PC-9 (cell line): ENCODE measurements at places on chromosomes 4 and X. TPM values are rescaled to one million over a fixed set of nuclear protein-coding genes. Genes with fewer than 3 reads are reported as not detected.

DNA sequence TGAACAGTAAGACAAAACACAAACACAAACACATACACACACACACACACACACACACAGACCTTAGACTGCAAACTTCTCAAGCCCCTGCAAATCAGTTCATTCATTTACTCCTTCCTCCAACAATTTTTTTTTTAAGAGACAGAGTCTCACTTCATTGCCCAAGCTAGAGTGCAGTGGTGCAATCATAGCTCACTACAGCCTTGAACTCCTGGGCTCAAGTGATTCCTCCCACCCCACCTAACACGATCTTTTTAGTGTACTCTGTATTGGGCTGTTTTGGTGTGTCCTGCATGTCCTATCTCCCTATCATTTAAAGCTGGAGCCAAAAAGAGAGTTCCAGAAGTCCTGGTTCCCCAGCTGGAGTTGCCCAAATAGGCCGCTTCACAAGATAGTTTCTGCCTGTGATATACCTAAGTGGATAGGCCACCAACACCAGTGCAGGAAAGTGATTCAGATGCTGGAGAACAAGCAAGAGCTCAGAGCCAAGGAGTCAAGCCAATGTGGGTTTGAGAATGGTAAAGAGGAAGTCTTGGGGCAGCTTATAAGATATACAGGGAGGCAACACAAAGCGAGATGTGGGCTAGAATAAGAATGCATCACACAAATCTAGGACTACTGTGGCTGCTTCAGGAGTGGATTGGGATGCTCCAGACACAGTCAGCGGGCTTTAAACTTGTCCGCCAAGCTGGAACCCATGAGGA, 85.4 kb upstream of the RAPGEF2 start:
- H3K4me1 ChIP-seq = peaks cover 4% of the 10 kb centered on the region
- no peak for DNase-seq
- no peak overlapping the region for H3K4me3 ChIP-seq
- no peak overlapping the region for H3K27ac ChIP-seq

Gene USP17L13
- not detected in 2 replicates for total RNA-seq

Gene NFKB1
- total RNA-seq = 11.6 and 16.8 TPM in 2 replicates

Gene HSFX1
- 2.4 and 3.0 TPM in 2 replicates for total RNA-seq

Gene PPEF2
- not detected in 2 replicates for total RNA-seq

Gene RPL9
- total RNA-seq = 792 and 1,023 TPM in 2 replicates

Gene CLCN5
- total RNA-seq = 0.94 and 1.4 TPM in 2 replicates

- no peaks in the 10 kb centered on the region for H3K4me1 ChIP-seq
- H3K4me3 ChIP-seq = no peak overlapping the region
- no peaks in the 10 kb centered on the region for H3K27me3 ChIP-seq
- H3K27ac ChIP-seq = no peak overlapping the region
- no peaks in the 10 kb centered on the region for H3K36me3 ChIP-seq
Observed at GRCh38 chrX:36214924-36215323, 295.4 kb downstream of the CFAP47 start.

Gene IL1RAPL1
- 0.26 TPM in 1 of 2 replicates, not detected in the other for total RNA-seq

Gene GAGE12H
- not detected in 2 replicates for total RNA-seq

DNA sequence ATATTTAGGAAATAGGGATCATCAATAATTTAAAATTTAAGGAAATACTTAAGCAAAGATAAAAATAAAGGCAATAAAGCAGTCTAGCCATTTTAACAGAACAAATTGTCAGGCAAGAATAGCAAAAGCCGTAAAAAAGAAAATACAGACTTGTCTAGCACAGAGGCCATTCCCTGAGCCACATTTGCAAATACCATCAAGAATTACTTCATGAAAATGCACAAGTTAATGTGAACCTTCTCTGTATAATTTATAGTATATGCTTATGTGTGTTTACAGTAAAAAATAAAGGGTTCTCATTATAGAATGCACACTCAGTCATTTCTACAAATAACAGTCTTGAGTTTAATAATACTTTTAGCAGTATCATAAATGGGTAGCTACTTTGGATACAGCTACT, 505.9 kb upstream of the CPEB2 start:
- H3K4me3 ChIP-seq = no peak overlapping the region
- no peaks in the 10 kb centered on the region for H3K4me1 ChIP-seq
- no peaks in the 10 kb centered on the region for H3K27me3 ChIP-seq
- no peak overlapping the region for H3K27ac ChIP-seq
- no peak for DNase-seq

Gene MMRN1
- total RNA-seq = not detected in 2 replicates

DNA sequence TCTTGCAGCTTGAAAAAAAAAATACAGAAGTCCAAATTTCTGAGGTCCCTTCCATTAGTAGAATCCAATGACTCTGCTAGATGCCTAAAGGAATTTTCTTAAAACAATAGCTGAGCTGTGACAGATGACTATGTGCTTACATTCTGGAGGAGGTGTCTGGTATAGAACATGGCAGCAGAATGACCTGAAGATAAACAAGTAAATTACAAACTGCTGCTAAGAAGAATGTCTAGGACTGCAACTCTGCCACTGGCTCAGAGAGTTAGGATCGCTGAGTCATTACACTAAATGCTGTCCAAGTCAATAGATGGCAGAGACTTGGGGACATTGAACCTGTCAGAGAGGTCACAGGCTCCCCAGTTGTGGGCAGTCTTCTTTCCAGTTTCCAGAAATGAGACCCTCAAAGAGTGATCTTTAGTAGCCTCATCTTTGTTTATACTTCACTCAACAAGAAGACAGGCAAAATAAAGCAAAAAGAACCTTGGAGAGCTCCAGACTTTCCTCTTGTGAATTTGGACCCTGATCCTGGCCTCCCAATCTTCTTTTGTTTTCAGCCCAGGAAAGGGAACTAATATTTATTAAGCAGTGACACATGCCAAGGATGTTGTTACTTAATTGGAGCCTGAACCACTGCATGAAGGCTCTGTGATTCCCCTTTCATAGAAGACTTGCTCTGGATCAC, 56.4 kb upstream of the SCML1 start:
- H3K27me3 ChIP-seq = no peaks in the 10 kb centered on the region
- no peaks in the 10 kb centered on the region for H3K36me3 ChIP-seq
- H3K4me1 ChIP-seq = peaks cover 22% of the 10 kb centered on the region
- no peak for DNase-seq
- no peak overlapping the region for H3K4me3 ChIP-seq
